ENCODE measurements at places on chromosomes 6 and 20.

DNA sequence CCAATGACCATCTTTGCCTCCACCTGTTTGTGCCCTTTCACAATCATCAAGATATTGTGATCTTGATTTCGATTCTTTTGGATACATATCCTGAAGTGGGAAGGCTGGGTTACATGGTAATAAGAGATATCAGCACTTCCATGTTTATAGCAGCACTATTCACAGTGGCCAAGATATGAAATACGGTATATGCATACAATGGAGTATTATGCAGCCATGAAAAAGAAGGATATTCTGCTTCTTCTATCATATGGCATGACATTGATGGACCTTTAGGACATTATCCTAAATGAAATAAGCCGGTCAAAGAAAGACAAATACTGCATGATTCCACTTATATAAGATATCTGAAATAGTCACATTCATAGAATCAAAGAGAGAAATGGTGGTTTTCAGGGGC is 144.0 kb downstream of the CCDC170 start:
- no peak for DNase-seq

GRCh38 chr6:88490908-88491264 is 324.7 kb upstream of the CNR1 start:
- DNase-seq: no peak

- DNase-seq: no peak
These were observed 115.8 kb downstream of the FOXO3 start for GRCh38 chr6:108676555-108676954.

DNA sequence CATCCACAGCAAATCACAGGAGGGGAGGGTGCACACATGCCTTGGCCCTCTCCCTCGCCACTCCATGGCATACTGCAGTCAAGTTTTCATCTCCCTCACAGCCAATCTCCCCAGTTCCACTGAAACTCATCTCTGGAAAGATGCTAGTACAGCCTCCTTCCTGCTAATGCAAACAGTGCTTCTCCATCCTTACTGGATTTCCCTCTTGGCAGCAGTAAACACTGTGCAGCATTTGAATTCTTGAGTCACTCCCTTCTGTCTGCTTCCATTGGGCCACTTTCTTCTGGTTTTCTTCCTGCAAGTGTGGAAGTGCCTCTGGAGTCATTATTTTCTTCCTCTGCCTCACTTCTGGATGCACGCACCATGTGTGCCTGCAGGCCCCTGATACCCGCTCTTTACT is 460.3 kb downstream of the QKI start:
- no peak for DNase-seq

DNA sequence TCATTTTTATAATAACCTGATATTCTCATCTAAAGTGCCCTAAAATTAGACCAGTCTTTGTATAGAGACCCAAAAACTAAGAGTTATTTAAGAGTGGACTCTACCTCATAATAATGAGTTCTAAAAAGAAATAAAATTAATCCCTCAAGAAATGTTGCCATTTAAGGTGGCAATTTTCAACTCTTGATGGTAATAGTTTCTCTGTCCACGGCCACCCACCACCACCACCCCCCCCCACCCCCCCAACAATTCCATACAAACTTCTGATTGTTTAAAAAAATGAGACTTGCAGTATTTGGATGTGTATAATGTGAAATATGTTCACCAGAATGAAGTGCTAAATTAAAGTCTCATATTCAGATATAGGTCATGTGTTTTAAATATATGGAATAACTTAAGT is 2.4 kb downstream of the MAP7 start:
- no peak for DNase-seq

DNA sequence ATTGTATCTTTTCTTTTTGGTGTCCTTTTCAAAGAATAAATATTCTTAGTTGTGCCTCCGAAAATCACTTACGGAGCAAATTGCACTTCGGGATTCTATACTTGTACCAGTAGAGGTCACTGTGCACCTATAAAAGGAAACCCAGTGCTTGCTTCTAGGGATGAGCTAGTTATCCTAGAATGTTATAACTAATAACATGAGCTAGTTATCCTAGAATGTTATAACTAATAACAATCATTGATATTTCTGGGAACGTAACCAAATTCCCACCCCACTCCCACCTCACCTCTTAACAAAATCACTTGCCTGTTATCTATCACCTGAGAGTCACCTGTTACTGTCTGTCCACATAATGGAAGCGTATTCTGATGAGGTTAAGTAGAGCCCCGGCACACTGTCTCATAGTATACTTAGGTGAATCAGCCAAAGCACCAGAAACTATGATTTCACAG is 126.9 kb upstream of the TIAM2 start:
- DNase-seq: no peak

DNA sequence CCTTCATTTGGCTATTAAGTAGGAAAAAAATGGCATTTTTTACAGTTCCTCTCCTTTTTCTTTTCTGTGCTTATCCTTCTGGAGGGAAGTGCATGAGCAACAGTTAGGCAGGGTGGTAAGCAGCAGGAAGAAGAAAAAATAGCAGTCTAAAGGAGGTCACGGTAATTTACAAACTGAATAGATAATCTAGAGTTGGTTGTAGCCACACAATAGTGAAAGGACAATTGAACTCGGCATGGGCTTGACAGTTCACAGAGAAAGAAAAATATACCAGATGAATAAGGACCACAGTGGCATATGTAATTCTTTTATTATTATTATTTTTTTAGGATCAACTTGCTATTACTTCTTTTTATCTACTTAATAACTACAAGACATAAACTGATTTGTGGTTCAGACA is 358.6 kb downstream of the BTBD9 start:
- DNase-seq: no peak

GRCh38 chr6:14734052-14734415 is 511.8 kb upstream of the JARID2 start:
- DNase-seq: no peak

DNA sequence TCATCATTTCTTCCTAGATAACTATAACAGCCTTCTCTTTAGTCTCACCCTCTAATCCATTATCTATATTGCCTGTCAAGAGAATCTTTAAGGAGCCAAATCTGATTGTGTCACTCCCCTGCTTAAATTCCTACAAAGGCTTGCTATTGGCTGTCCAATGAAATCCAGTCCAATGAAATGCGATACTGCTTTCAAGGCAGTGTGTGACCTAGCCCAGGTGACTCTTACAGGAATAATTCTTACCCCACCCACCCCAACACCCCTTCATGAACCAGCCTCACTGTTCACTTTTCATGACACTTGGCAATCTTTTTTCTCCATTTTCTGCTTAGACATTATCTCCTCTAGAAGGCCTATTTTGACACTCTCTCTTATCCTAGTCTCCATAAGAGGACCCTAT is 163.3 kb upstream of the MARCKS start:
- no peak for DNase-seq

- DNase-seq: no peak
These were observed 2.5 kb downstream of the HDDC2 start for GRCh38 chr6:125299257-125299656.

DNA sequence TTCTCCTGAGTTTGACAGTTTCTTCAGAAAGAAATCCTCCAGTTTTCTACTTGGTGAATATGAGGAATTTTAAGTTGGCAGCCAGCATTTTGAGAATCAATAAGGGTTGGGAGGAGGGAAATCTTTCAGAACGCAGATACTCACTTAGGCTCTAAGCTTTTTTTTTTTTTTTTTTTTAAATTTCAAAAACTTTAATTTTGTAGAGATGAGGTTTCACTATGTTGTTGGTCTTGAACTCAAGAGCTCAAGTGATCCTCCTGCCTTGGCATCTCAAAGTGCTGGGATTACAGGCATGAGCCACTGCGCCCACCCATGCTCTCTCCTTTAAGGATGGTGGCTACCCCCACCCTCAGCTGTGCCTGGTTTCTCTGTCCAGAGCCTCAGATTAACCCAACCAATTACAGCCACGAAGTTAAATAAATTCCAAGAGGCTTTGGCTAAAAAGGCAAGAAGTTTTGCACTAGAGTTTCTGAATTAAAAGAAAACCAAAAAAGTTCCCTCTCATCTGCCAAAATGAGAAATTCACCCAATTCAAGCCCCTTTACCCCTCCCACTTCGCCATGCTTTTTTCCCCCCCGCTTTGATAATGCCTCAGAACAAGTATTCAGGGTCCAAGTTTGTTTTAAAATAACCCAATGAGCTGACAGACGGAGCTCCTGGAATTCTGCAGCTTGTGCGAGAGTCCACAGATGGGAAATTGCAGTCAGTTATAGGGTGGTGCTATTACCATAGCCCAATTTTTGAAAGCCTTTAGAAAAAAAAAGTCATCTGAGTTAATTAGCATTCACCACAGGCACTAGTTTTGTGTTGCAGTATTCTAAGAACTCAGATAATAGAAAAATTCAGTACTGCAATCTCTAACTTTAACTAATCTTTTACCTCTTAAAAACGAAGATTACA is 94.3 kb upstream of the BEND3 start:
- DNase-seq: no peak

GRCh38 chr6:161833099-161833860 is 559.4 kb upstream of the AGPAT4 start:
- no peak for DNase-seq

- no peak for DNase-seq
These were observed 40.6 kb downstream of the HLA-DPB1 start for GRCh38 chr6:33116417-33116816.

GRCh38 chr6:109303164-109303563 is 79.1 kb downstream of the CD164 start:
- DNase-seq: no peak

DNA sequence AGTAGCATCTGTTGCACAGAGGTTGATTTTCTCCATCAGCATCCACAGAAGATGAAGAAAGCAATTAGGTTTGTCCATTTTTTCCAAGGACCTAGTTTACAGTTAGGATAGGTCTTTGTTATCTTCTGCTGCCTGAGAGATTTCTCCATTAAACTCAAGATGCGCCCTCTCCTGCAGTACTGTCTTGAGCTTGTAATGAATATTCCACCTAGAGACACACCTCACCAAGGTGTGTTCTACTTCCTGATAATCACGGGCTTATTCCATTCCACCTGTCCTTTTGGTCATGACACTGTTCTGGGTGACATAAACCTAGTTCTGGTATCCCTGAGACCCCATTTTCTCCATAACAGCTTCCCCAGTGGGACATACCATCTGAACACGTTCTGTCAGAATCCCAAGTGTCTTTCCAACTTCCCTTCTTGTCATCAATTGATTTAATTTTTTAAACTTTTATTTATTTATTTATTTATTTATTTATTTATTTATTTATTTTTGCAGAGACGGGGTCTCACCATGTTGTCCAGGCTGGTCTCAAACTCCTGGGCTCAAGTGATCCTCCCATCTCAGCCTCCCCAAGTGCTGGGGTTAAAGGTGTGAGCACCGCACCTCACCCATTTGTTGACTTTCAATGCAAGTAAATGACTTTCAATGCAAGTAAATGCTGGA is 75.6 kb upstream of the HS3ST5 start:
- DNase-seq: no peak

GRCh38 chr6:135996668-135997067 is 145.2 kb downstream of the PDE7B start:
- DNase-seq: no peak

GRCh38 chr6:29376003-29376402 is 912 bp upstream of the OR12D3 start:
- DNase-seq: no peak

GRCh38 chr6:43742931-43743632 is 26.9 kb upstream of the VEGFA start:
- DNase-seq: no peak

GRCh38 chr20:58407966-58408557 is 19.0 kb downstream of the VAPB start:
- no peak for DNase-seq

DNA sequence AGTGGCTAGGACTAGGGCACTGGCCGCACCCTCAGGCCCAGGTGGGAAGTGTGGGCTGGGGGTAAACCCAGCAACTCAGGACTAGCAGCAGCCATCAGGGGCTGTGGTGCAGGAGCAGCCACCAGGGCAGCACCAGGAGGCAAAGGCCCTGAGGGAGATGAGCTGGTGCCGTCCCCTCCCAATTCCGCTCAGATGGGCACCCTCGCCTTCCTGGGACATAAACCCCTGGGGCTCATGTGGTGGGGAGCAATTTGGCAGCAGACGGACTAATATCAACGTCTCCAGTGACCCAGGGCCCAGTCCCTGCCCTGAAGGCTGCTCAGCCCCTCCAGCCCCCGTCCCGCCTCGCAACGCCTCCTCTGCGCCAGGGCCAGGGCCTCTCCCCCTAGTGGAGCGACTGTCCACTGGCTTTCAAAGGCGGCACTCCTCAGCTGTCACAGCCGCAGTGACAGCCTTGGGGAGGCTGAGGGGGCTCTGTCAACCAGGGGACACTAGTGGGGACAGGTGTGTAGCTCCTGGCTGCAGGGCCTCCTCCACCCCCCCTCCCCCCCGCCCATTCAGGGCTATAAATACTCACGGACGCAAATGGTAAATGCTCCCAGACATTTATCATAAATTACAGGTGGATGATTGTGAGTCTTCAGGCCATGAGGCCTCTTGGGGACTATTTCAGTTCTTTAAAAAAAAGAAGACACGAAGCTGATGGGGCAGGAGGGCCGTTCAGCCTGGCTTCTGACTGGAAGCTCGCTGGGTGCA is 349.9 kb downstream of the ZFAND3 start:
- no peak for DNase-seq

GRCh38 chr6:94902974-94903628 is 674.2 kb upstream of the MANEA start:
- DNase-seq: no peak

DNA sequence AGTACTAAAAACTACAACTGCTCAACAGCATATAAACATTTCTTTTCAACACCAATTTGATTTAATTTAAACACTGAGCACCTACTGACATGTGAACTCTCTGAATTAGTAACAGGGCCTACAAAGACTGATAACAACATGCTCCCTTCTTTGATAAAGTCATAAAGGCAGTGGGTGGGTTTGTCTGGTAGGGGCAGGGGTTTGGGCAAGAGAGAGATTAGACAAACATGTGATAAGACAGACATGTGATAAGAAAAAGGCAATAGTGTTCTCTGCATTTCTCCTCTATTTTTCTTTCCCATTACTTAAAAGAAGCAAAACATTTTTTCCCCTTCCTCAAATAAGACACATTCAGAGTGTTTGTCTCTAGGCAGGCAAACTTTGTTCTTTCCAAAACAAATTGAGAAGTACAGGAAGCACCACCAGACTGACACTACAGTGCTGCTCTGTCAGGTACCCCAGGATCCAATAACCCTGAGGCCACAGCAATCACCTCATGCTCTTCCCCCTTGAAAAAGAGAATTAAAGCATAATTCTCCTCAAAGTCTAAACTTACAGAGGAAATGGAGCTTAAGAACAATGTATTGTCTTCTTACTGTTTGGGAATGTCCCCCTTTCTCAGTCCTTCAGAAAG is 11.9 kb downstream of the C6orf52 start:
- DNase-seq: no peak

GRCh38 chr6:25698631-25699030 is 46.6 kb downstream of the SCGN start:
- DNase-seq: no peak

Measured in substantia nigra (tissue), 51 donors.